T-cell (primary cell): ENCODE measurements at places on chromosomes 5 and 9.

DNA sequence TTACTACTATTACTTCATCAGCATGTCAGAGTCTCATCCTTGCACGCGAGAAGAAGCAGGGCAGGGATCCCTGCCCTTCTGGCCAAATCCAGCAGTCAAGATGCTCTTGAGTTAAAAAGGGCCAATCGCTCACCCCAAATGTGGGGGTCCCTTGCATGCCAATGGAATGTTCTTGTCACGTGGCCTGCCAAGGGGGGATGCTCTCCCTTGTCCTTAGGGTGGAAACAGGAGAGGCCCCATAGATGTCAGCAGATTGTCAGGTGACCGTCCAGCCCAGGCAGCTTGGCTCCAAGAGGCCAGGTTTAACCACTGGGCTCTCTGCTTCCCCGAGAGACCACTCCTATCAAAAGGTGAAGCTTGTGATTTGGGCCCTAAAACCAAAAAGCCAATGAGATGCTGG lies 25.3 kb upstream of the DUSP1 start:
- DNase-seq: no peak
- H3K4me3 ChIP-seq: no peak overlapping the region
- H3K27me3 ChIP-seq: no peaks in the 10 kb centered on the region
- H3K27ac ChIP-seq: no peak overlapping the region

DNA sequence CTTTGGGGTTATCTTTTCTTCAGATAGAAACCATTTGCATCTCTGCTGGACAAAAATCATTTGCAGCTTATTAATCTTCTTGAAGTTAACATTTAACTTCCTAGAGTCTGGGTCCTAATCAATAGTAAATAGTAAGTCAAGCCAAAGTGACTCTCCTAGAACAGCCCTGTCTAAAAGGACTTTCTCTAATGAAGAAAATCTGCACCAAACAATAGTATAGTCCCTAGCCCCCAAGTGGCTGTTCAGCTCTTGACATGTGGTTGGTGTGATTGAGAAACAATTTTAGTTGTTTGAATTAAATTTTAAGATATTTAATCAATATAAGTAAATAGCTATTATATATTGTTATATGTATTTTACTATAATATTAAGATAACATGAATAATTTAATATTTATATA lies 64.6 kb upstream of the SHB start:
- H3K27me3 ChIP-seq: no peaks in the 10 kb centered on the region
- DNase-seq: no peak
- no peak overlapping the region for H3K27ac ChIP-seq
- no peaks in the 10 kb centered on the region for H3K36me3 ChIP-seq
- H3K4me3 ChIP-seq: no peak overlapping the region

GRCh38 chr5:65779643-65780042 lies 57.6 kb downstream of the NLN start:
- H3K36me3 ChIP-seq: no peaks in the 10 kb centered on the region
- H3K27me3 ChIP-seq: no peaks in the 10 kb centered on the region
- H3K4me1 ChIP-seq: no peaks in the 10 kb centered on the region
- no peak for DNase-seq
- H3K4me3 ChIP-seq: no peak overlapping the region

GRCh38 chr9:14939378-14939777 lies 29.1 kb upstream of the FREM1 start:
- no peaks in the 10 kb centered on the region for H3K36me3 ChIP-seq
- DNase-seq: no peak
- no peak overlapping the region for H3K4me3 ChIP-seq
- no peaks in the 10 kb centered on the region for H3K27me3 ChIP-seq
- no peak overlapping the region for H3K27ac ChIP-seq
- no peaks in the 10 kb centered on the region for H3K4me1 ChIP-seq
